NCI-H2107 (cell line): ENCODE measurements at places on chromosomes 1 and 21.

GRCh38 chr1:224894915-224895314 lies 34.6 kb upstream of the DNAH14 start:
- DNase-seq = no peak

DNA sequence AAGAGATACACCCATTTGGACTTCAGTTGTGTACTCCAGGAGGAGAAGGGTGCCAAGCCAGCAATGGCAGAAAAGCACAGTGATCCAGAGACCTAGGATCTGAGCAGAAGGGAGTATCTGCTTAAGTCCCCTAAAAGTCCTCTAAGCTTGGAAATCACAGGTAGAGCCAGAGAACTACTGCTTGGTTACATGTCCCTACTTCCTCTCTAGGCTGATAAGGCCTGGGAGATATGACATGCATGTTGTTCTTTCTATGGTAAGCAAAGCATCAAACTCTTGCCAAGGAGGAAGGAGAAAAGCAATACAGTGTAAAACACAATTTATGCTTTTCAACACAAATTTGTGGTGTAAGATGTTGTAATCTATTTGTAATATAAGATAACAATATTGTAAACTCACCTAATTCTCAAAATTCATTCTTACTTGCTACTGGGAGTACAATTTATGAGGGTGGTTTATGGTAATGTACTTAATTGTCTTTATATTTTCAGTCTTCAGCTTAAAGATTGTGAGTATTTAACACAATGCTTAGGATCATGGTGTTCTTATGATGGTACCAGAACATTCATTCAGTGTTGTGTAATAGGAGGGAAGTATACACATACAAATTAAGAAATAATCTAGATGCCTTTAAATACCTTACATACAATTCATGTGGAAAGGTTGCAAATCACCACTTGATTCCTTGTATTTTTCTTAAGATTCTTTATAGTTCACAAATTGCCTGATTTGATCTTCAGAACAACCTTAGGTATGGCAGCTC lies 49.1 kb upstream of the GNG12 start:
- no peak for DNase-seq

DNA sequence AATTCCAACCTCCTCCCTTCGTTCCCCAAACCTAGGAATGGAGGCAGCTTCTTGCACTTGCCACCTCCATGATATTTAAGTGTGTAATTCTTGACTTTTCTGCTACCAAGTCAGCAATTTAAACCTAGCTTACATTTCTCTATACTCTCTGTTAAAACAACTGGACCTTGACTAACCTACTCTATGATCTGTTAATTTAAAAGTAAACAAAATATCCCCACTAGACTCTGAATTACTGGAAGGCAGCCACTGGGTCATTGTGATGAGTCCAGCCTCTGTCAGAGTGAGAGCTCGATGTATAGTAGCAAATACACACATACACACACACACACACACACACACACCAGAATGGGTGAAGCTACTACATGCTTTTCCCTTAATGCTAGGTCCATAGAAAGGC lies 40.0 kb upstream of the DHCR24 start:
- no peak for DNase-seq

DNA sequence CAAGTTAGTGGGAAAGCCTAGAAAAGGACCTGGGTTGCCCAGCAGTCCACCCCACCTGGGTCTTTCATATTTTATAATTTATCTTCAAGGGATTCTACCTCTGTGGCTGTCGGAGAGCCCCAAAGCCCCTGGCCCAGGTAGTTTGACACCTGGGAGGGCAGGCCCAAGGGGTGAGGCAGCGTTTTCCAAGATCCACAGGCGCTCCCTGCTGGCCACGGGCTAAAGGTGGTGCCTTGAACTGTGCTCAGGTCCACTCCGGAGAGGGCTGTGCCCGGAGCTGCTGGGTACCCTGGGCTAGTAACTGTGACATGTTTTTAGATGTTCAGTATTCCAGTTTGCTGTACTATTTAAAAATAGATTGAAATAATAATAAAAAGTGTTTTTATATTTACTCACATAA lies 37.2 kb upstream of the CRNN start:
- DNase-seq = no peak

DNA sequence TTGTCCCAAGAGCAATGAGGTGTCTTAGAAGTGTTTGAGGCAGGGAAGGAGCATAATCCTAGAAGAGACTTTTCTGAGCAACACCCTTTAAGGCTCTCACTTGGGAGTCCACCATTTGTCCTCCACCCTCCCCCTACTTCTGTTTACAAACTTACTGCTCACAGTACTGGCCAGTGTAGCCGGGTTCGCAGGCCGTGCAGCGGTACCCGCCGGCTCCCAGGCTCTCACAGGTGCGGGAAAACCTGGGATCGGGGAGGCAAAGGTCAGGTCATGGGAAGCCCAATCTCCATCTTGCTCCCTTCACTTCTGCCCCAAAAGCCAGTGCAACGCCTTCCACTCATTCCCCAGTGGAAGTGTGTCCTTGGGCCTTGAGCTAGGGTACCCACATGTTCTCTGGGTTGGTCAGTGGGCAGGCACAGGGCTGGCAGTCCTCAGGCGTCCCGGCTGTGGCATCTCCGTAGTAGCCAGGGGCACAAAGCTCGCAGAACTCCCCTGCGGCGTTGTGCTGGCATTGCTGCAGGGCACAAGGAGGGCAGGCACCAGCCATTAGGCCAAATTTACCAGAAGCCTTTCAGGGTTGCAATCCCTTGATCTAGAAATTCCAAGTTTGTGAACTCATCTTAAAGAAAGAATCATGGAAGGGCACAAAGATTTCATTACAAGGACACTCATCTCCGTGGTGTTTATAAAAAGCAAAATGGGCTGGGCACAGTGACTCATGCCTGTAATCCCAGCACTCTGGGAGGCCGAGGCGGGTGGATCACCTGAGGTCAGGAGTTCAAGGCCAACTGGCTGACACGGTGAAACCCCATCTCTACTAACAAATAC lies 49.8 kb downstream of the LDLRAD2 start:
- no peak for DNase-seq

- no peak for DNase-seq
Measured at GRCh38 chr1:58991305-58991704, 207.5 kb upstream of the JUN start.

DNA sequence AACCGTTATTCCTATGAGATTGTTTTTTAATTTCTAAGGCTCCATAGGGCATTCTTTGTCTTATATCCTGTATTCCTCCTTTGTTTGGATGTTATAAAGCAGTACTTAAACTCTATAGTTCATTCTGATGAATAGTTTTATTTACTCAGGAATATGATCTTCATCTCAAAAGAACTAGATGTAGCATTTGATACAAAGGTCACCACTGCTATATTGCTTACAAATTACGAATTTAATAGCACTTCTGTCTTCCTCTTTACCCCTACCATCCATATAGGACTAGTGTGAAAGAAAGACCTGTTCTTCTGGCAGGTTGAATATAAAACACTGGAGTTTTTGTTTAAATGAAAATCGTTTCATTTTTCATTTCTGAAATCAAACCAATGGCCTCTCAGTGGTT lies 468.1 kb upstream of the CXADR start:
- no peak for DNase-seq
